ENCODE measurements at places on chromosomes 6 and 20. TPM values are rescaled to one million over a fixed set of nuclear protein-coding genes. Genes with fewer than 3 reads are reported as not detected.

The ANGPT4 gene
- polyA plus RNA-seq = not detected

DNA sequence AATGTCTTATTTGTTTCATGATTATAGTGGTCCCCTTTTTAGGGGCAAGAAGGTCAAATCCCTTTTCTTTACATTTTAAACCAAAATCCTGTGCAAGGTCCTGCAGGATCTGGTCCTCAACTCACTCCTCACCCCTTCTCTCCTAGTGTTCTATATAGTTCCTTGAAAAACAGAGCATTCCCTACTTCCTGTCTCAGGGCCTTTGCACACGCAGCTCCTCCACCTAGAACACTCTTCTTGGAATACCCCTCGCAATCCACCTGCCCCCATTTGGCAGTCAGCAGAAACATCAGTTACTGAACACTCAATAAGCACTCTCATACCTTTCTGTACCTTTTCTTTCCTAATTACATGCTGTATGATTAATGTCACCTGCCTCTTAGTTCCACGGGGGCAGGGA lies 3.2 kb upstream of the ATP5F1E start:
- DNase-seq = no peak

GRCh38 chr6:150603176-150603575 lies 3.5 kb downstream of the PLEKHG1 start:
- no peak for DNase-seq

The EYS gene
- polyA plus RNA-seq = 0.29 TPM
